ENCODE measurements at places on chromosomes 1 and 21.
A peak's percentile ranks its signal among the peaks of the same experiment; 100 is the strongest.

- DNase-seq: no peak
Observed at GRCh38 chr1:14261395-14261794, 337.1 kb upstream of the KAZN start.

DNA sequence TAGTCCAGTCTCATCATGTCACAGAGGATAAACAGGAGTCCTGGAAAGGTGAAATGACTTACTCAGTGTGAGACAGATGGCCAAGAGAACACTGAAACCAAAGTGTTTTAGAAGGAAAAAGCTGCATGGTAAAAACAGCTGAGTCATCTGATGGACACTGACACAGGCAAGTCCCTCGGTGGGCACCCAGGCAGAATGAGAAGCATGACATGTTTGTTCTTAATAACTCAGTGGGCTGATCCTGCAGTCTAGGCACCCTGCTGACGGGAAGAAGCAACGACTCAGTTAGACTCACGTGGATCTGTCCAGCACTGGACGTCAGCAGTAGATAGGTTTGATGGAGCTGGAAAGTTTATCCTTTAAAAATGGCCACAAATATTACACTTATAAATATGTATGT, 116.9 kb downstream of the RGS7 start:
- DNase-seq: no peak

GRCh38 chr1:237736372-237737029, 154.2 kb downstream of the ZP4 start:
- peak; percentile 35 for DNase-seq

GRCh38 chr21:20186186-20186585, 812.0 kb upstream of the NCAM2 start:
- no peak for DNase-seq

DNA sequence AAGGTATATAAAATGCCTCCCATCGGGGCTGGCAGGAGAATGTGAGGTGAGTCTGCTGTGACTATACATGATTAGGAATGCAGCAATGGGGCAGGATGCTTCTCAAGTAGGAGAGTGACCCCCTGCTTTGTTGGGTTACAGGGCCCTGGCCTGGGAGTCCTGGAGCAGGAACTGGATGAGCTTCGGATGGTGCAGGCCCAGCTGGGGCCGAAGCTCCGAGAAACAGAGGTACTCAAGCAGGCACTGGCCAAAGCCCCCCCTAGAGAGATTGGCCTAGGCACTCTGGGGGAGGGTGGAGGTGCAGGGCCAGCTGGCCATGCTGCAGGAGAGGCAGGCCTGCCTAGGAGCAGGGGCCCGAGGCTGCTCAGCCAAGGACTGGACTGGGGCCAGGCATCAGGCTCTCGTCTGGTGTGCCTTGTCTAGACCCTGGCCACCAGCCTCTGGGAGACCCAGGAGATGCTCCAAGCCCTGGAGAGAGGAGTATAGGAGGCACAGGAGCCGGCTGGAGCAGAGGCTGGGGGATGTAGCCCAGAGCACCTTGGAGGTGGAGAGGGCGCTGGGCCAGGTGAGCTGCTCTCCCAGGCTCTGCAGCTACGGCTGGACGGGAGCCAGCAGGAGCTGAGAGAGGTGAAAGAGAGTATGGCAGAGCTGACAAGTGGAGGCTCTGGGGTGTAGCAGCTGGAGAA, 32.8 kb upstream of the PKP1 start:
- no peak for DNase-seq

DNA sequence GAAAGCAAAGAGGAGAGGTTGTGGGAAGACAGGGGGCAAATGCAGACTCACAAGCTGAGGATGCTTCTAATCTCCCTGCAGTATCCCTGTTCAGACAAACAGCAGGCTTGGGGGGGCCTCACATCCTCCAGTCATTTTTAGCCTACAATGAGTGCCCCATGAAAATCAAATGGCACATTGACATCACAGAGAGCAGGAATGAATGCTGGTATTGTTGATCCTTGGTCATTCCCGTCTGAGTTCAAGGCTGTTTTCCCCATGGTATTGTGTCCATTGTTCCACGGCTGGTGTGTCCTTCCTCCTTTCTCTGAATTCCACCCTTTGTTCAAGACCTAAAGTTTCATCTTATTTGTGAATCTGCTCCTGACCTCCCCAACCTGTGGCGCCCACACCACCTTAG, 545.6 kb downstream of the AJAP1 start:
- no peak for DNase-seq
